ENCODE measurements at places on chromosomes 1 and 21.

GRCh38 chr1:67019600-67020136 lies 34.3 kb downstream of the SLC35D1 start:
- DNase-seq: no peak

DNA sequence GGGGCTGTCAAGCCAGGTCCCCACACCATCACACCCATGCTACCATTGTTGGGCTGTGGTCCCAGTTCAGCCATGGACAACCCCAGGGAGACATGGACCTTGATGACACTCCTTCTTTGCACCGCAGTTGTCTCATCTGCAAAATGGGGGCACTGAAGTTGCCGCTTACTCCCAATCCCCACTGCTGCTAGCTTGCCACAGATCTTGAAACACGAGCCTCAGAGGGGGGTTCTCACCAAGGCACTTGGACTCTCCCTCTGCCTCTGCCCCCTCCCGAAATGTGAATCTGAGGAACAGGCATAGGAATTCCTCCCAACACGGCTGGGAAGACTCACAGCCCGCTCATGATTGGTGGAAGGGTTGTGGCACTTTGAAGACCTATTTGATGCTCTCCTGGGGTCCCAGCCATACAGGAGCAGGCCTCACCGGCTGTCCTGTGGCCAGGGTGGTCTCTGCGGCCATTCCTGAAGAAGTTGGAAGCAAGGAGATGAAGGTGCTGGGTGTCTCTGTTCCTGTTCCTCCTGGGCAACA lies 31.1 kb downstream of the RUNX3 start:
- no peak for DNase-seq

GRCh38 chr21:31795992-31796391 lies 64.1 kb upstream of the SCAF4 start:
- DNase-seq: no peak

DNA sequence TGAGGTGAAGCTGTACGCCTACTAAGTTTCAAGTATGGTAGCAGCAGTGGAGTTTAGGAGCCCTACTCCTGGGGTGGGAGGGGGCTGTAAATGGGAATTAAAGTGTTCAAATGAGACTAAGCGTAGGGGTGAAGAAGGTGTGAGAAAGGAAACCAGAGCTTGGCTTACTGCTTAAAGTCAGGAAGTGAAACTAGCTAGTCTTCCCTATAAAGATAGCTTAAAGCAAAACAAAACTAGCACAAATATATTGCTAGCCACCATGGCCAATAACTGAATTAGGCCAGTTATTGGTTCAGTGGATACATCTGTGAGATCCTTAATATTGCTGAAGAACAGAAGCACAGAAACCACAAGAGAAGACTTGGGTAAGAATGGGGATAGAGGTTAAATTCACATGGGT lies 492.2 kb upstream of the PKN2 start:
- DNase-seq: no peak

Measured in NCI-H1048 (cell line).